ENCODE measurements at places on chromosomes 3 and 15. TPM values are rescaled to one million over a fixed set of nuclear protein-coding genes. Genes with fewer than 3 reads are reported as not detected.

LZTFL1 gene
- total RNA-seq: 18.3 TPM

IGDCC3 gene
- not detected for total RNA-seq

- no peak for DNase-seq
Observed at GRCh38 chr3:114711321-114711886, 417.6 kb downstream of the TIGIT start.

DNA sequence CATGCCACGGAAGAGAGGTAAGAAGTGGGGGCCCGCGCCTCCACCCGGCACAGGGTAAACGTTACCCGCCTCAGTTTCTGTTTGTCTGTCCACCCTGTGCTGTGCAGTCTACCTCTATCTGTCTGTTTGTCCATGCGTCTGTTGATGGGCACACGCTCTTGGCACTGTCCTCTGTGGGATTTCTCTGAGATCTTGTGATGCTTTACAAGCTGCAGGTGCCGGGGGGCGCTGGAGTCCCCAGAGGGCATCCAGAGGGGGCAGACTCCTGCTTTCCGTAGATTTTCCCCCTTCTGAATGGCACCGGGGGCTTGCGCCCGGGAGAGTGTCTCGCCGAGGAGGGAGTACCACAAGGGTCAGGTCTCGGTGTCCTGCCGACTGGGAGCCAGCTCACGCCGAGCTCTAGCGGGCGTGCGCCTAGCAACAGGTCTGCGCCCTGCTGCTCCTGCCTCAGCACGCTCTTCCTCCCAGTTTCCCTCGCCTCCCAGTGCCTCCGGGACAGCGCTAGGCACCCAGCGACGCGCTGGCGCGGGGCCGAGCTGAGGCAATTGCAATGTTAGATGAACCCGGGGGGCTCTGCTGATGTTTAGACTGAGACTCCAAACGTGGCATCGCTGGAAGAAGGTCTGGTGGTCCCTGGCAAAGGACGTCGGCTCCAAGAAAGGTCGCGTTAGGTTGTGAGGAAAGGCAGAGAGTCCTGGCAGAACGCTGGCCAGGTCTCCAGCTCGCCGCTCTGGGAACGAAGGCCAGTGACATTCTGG is 667 bp downstream of the CEMIP start:
- no peak for DNase-seq

DNA sequence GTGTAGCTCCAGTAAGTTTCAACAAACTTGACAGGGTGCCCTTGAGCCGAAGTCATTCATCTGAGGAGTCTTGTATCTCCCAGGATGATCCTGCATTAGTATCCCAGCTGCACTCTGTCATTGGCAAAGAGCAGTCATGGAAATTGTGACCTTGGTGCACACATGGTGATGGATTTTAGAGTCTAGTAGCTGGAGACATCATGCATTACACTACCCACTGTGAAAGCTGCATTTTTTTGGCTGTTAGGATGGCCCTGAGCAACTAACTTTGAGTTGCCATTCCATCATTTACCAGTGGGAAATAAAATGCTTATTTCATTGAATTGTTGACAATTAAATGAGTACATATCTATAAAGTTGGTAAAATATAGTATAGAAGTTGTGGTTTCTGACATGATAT is 552.6 kb upstream of the CBLB start:
- DNase-seq: no peak

DNA sequence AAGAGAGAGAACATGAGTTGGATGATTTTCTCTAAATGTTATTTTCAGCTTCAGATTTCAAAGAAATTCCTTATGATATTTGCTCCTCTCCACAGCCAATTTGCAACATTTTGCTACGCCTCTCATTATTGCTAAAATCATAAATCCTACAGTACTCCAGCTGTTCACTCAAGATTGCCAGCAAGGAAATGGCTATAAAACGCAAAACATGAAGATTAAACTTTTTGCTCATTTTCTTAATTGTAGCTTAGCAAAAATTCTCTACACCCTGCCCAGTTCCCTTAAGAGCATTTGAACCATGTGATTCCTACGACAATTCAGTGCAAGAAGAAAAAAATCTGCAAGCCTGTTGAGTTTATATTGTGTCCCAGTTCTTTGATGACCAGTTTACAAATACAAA is 6.8 kb downstream of the CHRNA3 start:
- DNase-seq: no peak

GRCh38 chr15:79311901-79312553 is 1.1 kb downstream of the TMED3 start:
- peak; percentile 64 for DNase-seq

DNA sequence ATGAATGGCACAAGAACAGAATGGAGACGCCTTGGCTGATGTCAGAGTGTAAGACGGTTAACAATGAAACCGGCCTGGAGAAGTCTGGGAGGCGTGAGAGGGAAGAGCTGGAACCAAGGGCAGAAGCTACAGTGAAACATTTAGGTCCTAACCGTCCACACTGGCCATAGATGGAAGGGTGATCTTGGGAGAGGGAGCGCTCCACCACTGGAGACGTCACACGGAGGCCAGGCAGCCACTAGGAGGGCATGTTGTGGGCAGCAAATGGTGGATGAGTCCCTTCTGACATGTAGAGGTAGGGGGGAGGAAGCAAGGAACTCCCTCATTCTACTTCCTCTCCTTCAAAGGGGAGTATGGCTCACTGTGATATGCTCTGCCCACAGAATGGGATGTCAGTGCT is 23.8 kb downstream of the FEM1B start:
- no peak for DNase-seq

GRCh38 chr3:53675942-53676341 is 170.3 kb downstream of the CHDH start:
- DNase-seq: peak; percentile 70

DNA sequence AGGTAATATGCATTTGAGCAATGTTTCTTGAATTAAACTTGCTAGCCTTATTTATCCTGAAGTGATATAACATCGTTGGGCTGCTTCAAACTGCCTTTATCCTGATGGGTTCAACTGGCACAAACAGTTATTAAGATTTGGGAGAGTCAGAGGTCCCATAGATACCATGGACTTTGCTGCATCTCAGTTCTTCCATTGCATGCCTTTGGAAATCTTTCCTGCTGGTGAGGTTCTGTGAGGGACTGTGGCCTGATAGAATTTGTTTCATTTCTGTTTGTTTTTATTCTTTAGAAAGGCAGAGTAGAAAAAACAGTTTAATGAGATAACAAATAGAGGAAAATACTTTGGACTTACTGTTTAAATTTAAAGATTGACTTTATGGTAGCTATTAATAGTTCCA is 508.3 kb downstream of the LPP start:
- DNase-seq: no peak

Measured in esophagus muscularis mucosa (tissue), 4 donors.